NCI-H1092 (cell line): ENCODE measurements at places on chromosomes 6 and 20.

DNA sequence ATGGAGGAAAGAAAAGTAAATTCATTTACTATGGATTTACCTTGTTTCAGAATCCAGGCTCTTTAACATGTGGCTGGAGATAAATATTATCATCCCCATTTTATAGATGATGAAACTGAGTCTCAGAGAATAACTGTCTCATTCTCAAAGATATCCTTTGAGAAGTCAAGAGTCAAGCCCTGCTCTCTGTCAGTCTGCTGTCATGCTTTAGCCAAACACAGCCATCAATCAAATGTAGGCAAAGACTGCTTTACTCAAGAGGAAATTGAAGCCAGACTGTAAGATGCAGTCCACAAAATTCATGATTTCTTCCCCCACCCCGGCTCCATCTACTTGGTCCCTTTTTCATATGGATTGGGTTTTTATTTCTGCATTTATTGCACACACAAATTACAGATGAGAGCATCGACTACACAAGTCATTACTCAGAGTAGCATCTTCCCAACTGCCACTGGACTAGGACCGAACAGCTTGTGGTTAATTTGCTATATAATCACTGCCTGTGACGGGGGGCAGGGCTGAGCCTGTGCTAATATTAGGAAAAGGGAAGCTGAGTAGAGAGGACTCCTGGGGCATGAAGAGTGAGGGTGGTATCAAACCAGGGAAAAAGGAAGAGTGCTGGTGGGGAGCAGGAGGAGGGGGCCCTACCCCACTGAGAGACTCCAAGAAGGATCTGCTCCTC, 102.7 kb upstream of the TOP1 start:
- DNase-seq, result no peak

DNA sequence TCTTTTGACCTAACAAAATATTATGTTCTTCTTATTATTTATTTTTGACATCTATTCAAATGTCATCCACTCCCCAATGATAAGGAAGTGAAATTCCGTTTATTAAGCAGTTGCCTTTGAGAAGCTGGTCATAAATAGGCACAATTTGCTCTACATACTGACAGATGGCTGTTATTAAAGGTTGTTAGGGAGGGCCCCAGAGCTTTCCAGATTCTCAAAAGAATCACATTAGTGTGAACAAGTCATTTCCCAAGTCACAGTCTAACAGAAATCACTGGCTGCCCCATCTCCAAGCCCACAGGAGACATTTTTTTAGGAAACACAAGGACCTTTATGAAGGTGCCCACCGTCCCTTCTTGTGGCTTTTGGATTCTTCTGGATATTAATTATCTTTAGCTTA, 172.4 kb downstream of the MEI4 start:
- DNase-seq, result no peak

DNA sequence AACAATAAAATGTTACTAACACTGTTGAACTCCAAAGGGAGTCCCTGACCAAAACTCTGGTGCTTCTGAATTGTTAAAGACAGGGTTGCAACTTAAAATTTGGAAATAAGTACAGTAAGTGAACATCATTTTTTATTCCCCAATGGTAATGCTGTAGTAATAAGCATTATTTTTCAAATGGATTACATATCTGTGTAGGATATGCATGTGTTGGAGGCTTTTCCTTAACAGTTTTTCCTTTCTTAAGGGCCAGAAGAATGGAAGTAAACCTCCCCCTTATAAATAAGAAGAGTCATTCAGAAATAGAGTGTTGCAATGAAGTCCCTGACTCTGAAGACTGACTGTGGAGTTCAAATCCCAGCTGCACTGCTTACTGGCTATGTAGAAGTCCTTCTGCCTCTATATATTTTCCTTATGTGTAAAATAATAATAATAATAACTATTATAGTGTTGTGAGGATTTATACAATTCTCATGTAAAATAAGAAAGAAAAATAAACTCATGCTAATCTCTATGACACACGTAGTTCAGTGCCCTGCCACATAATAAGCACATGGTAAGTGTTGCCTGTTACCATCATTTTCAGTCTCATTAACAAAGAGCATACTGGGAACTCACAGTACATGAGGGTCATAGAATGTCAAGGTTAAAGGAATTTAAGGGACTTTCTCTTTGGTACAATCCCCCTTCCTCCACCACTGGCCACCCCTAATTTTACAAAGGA, 129.8 kb upstream of the SMLR1 start:
- DNase-seq, result no peak

DNA sequence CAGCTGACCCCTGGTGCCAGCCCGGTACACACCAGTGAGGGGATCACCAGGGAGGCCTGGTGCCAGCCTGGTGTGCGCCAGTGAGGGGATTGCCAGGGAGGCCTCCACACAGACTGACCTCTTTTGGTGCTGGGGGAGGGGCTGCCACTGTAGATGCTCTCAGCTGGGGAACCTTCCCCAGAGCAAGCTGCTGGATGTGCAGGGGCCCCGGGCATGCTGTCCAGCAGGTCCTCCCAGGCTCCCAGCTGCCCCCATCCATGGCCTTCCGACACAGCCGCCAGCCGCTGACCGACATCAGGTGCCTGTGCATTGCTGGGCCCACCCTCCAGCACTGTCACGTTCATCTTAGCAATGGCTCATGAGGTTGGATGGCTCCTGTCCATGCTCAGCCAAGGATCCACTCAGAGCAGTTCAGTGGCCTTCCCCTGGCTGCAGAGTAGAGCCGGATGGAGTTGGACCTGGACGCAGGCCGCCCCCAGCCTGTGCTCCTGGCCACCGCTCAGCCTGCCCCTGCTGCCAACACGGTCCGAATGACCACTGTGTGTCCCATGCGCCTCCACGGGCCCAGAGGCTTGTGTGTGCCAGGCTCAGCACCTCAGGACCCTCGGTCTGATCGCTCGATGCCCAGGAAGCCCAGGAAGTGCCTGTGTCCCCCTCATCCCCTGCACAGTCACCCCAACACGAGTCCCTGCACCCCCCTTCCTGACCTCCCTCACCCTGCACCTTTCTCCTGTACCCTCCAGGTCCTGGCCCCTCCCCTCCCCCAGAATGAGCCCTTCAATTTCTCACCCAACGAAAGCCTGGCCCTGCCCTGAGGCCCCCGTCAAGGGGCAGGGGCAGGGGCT, 95.7 kb downstream of the YTHDF1 start:
- DNase-seq, result no peak

GRCh38 chr6:95501032-95501904, 76.1 kb upstream of the MANEA start:
- no peak for DNase-seq

DNA sequence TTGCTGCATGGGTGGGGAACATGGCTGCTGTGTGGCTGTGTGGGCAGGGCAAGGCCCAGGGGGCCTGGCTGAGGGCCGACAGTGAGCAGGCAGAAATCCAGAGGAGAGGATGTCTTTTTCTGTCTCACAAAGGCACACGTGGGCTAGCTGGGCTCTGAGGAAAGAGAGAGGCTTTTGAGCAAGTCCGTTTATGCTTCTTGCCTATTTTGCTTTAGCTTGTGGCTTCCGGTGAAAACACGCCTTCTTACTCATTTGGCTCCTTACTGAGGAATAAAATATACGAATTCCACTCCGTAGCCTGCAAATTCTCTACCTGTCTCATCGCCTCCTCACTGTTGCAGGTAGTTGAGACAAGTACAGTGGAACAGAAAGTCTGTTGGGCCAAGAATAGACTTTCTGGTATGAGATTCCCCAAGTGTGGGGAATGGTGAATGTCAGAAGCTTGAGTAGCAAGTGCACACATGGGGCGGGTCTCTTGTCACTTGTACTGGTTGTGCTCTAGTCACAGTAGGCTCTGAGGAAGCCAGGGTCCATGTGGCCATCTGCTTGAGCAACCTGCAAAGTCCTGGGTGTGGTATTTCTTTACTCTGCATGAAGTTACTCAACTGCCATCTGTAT, 28.4 kb downstream of the WRNIP1 start:
- DNase-seq, result no peak

GRCh38 chr20:31837896-31838397, 7.5 kb downstream of the FOXS1 start:
- no peak for DNase-seq

DNA sequence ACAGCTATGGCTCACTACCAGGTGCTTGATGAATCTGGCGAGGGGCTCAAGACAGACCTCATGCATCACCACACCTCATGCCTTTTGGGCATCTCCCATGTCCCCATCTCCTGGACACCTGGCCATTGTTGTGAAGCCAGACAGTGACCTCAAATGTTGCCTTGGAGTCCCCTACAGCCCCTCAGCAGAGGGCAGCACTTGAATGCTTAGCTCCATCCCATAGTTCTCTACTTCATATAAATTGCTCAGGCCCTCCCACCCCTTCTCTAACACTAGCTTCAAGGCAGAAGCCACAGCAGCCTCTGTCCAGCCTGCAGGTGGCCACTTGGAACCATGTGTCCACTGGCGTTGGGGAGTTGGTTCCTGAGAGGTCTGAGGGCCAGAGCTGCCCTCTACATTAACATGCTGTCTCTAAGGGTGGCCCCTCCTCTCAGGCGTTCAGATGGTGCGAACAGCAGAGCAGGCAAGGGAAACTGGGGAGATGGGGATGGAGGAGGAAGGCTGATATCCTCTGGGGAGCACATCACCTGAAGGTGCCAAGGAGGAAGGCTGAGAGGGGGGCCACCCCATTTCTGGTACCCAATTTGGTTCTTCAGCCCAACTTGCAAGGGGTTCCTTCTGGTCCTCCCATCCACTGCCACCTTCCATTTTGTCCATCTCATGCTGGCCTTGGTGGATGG, 31.3 kb downstream of the MOCS1 start:
- DNase-seq, result no peak

DNA sequence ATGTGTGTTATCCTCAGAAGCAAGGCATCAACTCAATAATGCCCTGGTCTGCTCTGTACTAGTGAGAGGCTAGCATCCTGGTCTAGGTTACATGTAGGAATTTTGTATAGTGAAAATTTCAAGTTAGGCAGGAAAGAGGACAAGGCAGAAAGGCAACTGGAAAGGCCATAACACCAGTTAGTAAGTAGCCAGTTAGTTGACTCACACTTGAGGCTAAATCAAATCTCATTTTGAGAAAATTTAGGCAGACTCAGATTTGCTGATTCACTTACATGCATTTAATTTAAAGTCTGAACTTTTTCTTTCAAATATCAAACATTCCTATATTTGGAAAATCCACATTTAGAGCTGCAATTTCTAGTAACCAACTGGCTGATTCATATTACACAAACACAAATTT, 184.5 kb upstream of the TCF21 start:
- DNase-seq, result no peak

DNA sequence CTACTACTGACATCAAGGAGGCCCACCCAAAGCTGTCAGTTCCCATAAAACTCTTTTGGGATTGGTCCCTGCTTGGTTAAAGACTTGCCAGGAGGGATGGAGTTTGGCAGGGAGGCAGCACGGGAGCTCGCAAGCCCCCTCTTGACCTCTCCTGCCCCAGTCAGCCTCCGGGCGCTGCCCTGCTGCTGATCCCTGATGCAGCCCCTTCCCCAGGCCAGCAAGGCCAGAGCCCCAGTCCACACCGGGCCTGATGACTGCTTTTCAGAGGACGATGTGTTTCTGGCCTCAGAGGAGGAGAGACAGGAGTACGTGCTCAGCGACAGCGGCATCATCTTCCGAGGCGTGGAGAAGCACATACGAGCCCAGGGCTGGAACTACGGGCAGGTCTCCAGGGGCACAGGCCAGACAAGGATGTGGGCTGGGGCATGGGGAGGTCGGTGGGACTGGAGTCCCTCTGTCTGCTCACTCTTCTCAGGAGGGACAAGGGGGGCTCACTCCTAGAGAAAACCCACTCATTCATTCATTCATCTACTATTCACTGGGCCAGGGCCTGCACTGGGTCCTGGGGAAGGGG, 15.6 kb downstream of the TGM6 start:
- DNase-seq, result no peak

- no peak for DNase-seq
Measured at GRCh38 chr20:3661814-3662665, 1.2 kb downstream of the GFRA4 start.

- DNase-seq, result no peak
Measured at GRCh38 chr6:170140129-170140528, 150.7 kb downstream of the DLL1 start.

GRCh38 chr6:169224716-169225115, 28.9 kb downstream of the THBS2 start:
- no peak for DNase-seq

DNA sequence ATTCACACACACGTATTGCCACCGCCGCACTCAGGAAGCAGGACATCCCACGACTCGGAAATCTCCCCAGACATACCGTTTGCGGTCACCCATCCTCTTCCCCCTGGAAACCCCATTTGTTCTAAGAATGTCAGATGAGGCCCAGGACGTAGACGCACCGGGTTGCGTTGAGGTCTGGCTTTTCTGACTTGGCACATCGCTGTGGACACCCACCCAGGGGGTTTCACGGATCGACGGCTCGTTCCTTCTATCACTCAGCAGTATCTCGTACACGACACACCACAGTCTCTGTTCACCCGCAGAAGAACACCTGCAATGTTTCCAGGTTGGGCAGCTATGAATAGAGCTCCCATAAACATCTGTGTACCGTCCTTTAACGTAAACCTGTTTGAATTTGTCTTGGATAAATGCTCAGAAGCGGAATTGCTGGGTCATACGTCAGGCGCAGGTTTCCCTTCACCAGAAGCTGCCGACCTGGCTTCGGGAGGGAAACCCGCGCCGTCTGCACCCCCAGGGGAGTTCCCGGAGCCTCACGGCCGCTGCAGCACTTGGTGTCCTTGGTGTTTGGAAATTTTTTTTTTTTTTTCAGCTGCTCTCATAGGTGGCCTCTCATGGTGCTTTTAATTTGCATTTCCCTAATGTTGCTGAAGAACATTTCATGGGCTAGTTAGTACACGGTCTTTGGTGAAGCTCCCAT, 9.3 kb upstream of the EEF1A2 start:
- no peak for DNase-seq

DNA sequence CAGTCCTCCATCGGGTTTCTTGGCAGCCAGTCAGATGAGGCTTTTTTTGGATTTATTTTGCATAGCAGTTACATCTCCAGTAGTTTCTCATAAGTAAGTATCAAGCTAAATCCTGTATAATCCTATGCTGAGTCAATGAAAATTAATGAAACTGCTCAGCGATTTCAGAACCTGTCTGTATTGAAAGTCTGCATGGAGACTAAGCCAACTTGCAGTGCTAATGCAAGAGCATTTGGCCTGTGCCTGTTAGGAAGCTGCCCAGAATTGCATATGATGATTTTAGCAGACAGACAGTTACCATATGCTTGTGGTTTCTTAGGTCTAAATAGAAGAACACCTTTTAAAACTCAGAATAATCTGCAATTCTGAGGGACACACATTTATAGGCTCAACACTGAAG, 25.2 kb upstream of the LRRN4 start:
- no peak for DNase-seq

- DNase-seq, result no peak
Measured at GRCh38 chr20:646868-647233, 6.1 kb downstream of the SRXN1 start.
